ENCODE measurements at places on chromosomes 5 and 9. TPM values are rescaled to one million over a fixed set of nuclear protein-coding genes. Genes with fewer than 3 reads are reported as not detected.

DNA sequence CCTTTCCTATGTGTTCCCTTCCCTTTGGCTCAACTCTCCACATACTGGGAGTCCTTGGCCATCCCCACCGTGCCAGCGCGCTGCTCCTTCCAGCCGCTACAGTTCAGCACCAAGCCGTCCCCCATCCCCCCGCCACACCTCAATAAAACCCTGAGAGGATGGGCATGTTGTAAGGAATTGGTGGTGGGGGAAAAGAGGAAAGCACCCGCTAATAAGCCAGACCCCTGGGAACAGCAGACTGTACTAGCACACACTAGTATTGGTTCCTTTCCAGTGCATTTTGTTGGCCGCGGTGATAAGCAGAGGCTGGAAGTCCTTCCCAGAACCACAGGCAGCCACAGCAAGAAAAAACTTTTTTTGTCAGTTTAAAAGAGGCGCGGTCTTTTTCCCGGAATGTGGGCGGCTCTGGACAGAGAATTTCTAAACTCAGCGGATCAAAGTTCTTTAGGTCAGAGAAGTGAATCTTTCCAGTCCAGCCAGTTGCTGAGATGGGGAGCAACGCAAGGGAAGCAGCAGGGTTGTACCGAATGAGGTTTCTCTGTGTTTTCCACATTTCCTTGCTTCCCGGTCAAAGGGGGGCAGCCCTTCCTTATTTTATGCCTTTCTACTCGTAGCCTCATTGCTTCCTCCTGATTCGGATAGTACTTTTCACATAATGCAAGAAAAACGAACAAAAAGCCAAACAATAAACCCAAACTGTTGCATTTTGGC lies 2.1 kb downstream of the CHSY3 start:
- no peak for DNase-seq

DNA sequence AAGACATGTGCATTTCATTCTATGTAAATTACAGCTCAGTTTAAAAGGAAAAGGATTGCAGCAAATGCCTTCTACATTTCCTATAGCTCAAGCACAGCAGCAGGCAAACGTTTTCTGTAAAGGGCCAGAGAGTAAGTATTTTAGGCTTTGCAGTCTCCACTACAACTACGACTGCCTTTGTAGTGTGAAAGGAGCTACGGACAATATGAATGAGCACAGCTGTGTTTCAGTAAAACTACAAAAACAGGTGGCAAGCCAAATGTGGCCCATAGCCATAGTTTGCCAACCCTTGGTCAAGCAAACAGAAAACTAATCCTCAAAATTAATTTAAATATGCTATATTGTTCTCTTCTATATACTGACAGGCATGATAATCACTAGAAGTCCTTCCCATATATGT lies 7.2 kb downstream of the PTBP3 start:
- DNase-seq: no peak

GRCh38 chr5:126332326-126332725 lies 90.9 kb upstream of the GRAMD2B start:
- DNase-seq: no peak

DNA sequence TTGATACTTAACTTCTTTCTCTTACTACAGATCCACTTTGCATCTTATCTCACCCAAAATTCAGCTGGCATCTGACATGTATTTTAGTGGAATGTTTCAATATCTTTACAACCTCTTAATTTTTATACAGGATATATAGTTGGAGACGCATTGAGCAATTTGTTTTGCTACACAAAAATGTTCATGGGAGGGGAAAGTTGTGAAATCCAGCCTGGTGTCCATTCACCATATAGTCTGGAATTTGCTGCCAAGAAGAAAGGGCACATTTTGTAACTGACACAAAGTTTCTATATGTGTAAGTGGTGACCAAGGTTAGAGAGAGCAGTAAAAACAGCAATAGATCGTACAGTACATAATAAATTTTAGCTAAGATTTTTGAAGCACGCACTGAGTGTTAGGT lies 14.0 kb upstream of the CHD1 start:
- no peak for DNase-seq

DNA sequence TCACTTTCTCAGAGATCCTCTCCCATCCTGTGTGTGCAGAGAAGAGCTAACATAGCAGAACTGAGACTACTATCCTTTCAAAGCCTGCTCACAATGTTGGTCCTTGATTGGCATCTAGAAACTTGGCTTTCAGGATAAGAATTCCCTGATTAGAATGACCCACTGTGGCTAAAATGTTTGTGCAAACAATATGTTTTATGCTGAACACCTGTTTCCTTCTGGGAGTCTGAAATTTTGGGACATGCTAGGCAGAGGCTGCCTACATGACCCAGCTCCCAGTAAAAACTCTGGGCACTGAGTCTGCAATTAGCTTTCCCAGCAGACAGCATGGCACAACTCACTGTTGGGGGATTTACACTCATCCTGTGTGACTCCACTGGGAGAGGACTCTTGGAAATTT lies 78.9 kb downstream of the CFAP95 start:
- DNase-seq: no peak

DNA sequence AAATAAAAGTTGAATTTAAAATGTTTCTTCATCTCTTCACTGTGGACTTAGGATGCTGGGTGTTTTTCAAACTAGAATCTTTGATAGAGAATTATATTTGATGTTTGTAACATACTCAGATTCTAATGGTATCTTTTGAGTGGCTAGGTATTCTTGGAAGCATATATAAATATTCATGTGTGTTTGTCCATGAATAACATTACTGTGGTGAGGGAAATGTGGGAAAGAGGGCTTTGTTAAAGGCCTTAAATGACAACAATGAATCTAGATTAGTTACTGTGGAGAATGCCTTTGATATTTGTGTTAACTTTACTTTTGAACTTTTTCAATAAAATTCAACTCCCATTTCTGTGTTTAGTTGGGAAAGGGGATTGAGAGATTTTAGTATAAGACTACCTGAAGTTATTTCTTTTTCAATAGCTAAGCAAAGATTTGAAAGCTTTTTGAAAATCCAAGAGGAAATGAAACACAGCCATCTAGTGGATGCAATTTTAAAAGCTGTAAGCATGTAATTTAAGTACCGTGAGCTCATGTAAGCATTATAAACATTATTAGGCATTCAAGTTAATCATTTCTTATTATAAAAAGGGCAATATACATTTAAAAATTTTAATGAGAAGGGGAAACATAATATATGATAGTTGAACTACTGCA lies 69.6 kb downstream of the CCDC171 start:
- DNase-seq: no peak

- no peak for DNase-seq
Measured at GRCh38 chr9:94802251-94802650, 75.8 kb downstream of the AOPEP start.

The FEM1C gene
- 17.7 TPM for total RNA-seq

The IFT74 gene
- 17.8 TPM for total RNA-seq

The SPINK7 gene
- total RNA-seq: not detected

The NOXA1 gene
- total RNA-seq: 0.55 TPM

The ZNF484 gene
- 11.8 TPM for total RNA-seq
